Foreskin keratinocyte (primary cell): ENCODE measurements at places on chromosomes 2 and 18. TPM values are rescaled to one million over a fixed set of nuclear protein-coding genes. Genes with fewer than 3 reads are reported as not detected.

The IL1RL2 gene
- 1.7 and 1.8 TPM in 2 replicates for total RNA-seq

The CMPK2 gene
- 10.5 and 18.3 TPM in 2 replicates for total RNA-seq

The CD28 gene
- total RNA-seq = not detected in 2 replicates

The IL1B gene
- total RNA-seq = 84.8 and 98.9 TPM in 2 replicates

The FSHR gene
- total RNA-seq = not detected in 2 replicates

The PROKR1 gene
- not detected in 2 replicates for total RNA-seq

The CRYBA2 gene
- not detected in 2 replicates for total RNA-seq

The STPG4 gene
- 0.07 TPM in 1 of 2 replicates, not detected in the other for total RNA-seq
